ENCODE measurements at places on chromosomes 3 and 15.

GRCh38 chr3:138862531-138862923 is 27.8 kb upstream of the PIK3CB start:
- no peak for DNase-seq

- DNase-seq, result no peak
Observed at GRCh38 chr15:82231842-82232241, 30.7 kb downstream of the EFL1 start.

GRCh38 chr3:194877291-194878119 is 191.8 kb downstream of the FAM43A start:
- no peak for DNase-seq

DNA sequence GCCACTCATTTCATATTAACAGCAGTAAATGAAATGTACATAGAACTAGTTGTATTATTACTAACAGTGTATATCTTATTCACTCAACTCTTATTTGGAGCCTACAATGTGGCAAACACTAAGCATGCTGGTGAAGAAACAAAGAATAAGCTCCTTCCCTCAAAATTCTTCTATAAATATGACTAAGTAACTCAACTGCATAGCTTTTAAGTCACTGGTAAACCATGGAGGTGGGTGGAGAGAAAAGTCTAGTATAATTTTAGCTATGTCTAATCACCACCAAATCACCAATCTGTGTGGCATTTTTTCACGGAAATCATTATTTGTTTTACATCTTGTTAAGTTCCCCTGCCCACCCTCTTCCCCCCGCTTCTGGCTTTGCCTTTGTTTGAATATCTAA is 17.5 kb downstream of the COPS2 start:
- no peak for DNase-seq

GRCh38 chr3:143608966-143609365 is 239.3 kb downstream of the SLC9A9 start:
- DNase-seq, result no peak

DNA sequence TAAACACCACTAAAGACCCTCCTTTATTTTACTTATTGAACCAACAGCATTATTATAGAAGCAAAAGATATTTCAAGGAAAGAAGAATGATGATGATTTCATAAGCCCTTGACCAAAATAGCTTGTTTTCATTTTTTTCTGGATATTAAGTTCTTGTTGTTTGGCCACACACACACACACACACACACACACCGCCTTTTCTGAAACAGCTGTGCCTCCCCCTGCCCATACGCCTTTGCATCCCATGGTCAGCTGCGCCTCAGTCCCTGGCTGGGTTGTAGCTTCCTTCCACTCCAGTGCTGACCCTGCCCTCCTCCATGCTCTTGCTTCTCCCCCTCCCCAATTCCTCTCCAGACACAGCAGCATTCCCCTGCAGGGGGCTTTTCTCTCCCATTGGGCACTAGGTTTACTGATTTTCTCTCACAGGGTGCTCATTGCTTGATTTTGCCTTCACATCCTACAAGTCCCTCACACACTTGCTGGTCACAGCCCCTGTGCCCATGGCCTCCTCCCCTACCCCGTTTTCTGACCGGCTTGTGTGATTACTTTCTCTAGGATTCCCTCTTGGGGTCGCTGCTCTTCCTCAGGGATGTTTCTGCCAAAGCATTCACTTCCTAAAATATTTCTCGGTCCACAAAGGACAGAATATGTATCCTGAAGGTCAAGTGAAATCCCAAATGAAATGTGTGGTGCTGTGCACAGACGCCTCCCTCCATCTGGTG is 18.4 kb downstream of the MESP1 start:
- DNase-seq, result no peak

GRCh38 chr3:15321349-15321748 is 11.0 kb downstream of the SH3BP5 start:
- DNase-seq, result no peak

DNA sequence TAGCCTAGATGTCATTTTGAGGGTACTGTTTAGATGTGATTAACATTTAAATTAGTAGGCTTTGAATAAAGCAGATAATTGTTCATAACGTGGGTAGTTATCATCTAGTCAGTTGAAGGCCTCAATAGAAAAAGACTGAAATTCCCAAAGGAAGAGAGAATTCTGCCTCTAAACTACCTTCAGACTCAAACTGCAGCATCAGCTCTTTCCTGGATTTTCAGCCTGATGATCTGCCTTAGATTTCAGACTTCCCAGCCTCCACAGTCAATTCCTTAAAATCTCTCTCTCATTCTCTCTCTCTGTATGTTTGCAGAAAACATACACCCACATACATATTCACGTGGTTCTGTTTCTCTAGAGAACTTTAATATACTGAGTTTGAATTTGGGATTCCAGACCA is 58.0 kb upstream of the MBNL1 start:
- no peak for DNase-seq

GRCh38 chr3:89380016-89380415 is 272.6 kb downstream of the EPHA3 start:
- DNase-seq, result no peak

DNA sequence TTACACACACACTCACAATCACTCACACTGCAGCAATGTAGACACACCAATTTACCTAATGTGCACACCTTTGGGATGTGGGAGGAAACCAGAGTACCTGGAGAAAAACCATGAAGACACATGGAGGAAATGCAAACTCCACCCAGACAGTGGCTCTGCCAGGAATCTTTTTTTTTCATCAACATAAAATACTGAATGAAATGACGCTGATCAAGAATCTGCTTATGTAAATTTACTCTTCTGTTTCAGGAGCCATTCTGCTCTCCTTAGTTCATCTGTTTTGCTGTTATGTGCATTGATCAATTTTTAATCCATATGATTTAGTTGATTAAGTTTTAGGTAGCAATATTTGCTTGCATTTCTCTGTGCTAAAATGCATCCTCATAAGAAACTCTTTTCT is 414.2 kb upstream of the CCDC54 start:
- DNase-seq, result no peak

DNA sequence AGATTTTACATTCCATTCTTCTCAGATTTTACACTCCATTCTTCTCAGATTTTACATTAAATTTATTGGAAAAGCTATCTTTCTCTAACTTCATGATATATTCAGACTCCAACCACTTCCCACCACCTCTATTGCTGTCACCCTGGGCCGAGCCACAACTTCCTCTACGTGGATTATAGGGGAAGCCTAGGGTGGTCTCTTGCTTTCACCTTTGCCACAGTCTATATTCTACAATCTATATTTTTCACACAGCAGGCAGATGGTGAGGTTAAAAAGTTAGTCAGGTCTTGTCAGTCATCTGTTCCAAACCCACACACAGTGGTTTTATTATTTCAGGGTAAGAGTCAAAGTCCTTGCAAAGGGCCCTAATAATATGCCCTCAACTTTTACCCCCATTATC is 370.8 kb upstream of the SUCLG2 start:
- no peak for DNase-seq

- DNase-seq, result no peak
Observed at GRCh38 chr3:129032716-129033115, 27.9 kb upstream of the GP9 start.

DNA sequence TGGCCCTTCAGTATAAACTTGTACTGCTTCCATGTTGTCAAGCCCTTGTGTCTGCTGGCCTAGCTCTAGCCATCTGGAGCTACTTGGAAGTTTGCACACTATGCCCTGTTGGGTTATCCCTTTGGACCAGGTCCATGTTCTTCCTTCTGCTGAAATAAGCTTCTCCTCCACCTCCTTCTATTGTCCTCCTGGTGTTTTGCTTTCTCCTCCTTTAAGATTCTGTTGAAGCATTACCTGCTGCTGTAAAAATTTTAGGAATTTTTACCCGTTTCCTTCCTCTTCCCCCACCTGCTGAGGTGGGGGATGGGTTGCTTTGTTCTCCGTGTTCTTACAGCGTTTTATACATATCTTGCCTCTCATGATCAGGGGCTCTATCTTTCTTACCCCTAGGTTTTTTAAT is 51.7 kb downstream of the SH3GL3 start:
- DNase-seq, result no peak

- no peak for DNase-seq
Observed at GRCh38 chr3:191198932-191199331, at the start of gene OSTN. OSTN (plus strand) TSS chr3:191199241; CDS start chr3:191212533, 13,292 bp downstream.

GRCh38 chr3:99895703-99896441 is 78.2 kb downstream of the CMSS1 start:
- DNase-seq, result no peak

- DNase-seq, result no peak
Observed at GRCh38 chr15:67146875-67147381, 81.5 kb downstream of the SMAD3 start.

- DNase-seq, result peak; percentile 42
Observed at GRCh38 chr3:71955240-71956068, 170.5 kb upstream of the PROK2 start.

- DNase-seq, result no peak
Observed at GRCh38 chr3:86965166-86965565, 25.8 kb downstream of the VGLL3 start.

DNA sequence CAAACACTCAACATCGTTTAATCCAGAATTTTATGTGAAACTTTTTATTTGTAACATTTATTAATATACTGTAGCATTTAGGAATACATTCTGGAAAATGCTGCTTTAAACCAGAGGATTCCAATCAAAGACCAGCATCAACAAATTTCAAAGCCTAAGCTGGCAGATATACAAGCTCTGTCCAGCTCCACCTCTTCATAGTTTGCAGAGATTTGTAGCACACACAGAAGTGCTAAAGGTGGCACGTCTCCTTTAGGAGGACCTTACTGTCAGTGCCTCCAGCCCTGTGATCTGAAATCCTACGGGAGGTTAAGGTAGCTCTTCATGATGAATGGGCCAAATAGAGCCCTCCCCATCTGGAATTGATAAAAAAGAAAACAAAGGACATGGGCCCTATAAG is 329.7 kb upstream of the NECTIN3 start:
- no peak for DNase-seq

- no peak for DNase-seq
Observed at GRCh38 chr3:107401301-107401700, 24.1 kb downstream of the CCDC54 start.

GRCh38 chr3:59240666-59241255 is 190.9 kb upstream of the CFAP20DC start:
- no peak for DNase-seq

GRCh38 chr3:112745567-112746248 is 101.0 kb downstream of the CD200R1L start:
- DNase-seq, result no peak

DNA sequence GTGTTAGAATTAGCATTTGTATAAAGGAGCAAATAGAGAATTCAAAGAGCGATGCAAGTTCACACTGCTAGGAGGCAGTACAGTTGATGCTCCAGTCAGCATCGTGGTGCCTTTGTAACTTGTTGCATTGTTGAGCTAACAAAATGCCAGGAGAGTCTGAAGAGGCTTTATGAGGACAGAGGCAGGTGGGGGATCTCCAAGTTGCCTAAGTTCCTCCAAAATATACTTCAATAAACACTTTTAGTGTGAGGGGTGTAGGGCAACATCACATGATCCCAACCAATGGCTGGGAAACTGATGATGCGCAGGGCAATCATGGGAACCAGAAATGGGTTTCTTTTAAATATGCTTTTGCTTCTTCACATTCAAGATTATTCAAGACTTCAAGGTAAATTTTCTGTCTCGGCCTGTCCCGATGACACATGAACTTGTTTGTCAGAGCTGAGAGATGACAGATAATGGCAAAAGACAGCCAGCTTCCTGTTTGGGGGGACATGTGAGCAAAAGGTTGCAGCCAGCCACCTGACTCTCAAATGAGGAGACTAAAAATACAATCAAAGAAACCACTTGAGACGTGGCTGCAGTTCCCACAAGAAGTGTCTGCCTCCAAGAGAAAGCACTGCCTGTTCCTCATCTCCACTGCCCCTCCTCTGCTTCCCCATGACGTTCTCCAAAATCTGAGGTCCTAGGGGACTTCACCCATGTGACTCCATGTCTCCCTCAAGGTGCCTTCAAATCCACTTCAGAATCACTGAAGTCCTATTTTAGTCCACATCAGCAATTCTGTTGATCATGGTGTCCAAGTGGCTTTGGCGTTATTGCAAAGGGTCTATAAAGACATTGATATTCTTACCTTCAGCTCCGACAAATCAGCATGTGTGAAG is 39.3 kb downstream of the KLHL6 start:
- no peak for DNase-seq

DNA sequence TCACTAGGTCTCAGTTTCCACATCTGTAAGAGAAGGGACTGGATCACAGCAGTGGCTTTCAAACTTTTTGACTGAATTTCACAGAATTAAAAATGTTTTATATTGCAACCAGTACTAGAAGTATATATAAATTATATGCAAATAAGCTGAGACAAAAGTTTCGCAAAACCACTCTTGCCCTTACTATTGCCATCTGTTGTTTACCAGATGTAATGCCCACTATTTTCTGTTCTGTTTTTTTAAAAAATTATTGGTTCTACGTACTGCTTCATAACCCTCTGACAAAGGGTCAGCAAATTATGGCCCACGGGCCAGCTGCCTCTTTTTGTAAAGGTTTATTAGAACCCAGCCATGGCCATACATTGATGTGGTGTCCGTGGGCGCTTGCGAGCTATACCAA is 44.8 kb downstream of the PDIA5 start:
- no peak for DNase-seq

GRCh38 chr3:45864760-45865519 is 21.4 kb upstream of the CCR9 start:
- DNase-seq, result no peak

DNA sequence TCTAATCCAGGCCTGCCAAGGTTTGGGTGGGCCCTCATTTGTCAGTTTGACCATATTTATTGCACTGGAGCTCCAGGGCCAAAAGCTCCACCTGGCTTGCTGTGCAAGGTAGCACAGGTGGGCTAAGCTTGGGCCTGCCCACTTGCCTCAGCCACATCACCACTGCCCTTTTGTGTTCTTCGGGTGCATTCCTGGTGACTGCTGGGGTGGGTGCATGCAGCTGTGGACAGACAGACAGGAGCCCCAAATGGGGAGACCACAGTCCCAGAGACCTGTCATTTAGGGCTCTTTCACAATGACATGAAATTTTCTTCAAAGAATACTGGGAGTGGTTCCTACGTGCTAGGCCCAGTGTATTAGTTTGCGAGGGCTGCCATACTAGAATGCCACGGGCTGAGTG is 2.7 kb downstream of the MESP2 start:
- DNase-seq, result no peak
